ENCODE measurements at places on chromosomes 2 and 18.

GRCh38 chr2:10144771-10145518 is 22.4 kb downstream of the RRM2 start:
- DNase-seq, result no peak

DNA sequence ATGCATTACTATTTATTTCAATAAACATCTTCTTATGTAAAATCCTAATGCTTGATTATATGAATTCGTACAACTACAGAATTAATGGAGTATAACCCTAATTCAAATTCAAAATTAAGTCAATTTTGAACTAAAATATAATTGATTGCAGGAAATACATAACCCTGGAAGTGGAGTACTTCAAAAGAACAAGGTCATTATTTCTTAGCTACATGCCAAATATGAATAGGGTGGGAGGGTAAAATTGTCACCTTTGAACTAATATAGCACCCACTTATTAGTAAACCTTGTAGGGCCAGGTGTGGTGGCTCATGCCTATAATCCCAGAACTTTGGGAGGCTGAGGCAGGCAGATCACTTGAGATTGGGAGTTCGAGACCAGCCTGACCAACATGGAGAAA is 895.4 kb upstream of the ACVR2A start:
- DNase-seq, result no peak

GRCh38 chr2:15120631-15121030 is 440.5 kb downstream of the NBAS start:
- DNase-seq, result no peak

DNA sequence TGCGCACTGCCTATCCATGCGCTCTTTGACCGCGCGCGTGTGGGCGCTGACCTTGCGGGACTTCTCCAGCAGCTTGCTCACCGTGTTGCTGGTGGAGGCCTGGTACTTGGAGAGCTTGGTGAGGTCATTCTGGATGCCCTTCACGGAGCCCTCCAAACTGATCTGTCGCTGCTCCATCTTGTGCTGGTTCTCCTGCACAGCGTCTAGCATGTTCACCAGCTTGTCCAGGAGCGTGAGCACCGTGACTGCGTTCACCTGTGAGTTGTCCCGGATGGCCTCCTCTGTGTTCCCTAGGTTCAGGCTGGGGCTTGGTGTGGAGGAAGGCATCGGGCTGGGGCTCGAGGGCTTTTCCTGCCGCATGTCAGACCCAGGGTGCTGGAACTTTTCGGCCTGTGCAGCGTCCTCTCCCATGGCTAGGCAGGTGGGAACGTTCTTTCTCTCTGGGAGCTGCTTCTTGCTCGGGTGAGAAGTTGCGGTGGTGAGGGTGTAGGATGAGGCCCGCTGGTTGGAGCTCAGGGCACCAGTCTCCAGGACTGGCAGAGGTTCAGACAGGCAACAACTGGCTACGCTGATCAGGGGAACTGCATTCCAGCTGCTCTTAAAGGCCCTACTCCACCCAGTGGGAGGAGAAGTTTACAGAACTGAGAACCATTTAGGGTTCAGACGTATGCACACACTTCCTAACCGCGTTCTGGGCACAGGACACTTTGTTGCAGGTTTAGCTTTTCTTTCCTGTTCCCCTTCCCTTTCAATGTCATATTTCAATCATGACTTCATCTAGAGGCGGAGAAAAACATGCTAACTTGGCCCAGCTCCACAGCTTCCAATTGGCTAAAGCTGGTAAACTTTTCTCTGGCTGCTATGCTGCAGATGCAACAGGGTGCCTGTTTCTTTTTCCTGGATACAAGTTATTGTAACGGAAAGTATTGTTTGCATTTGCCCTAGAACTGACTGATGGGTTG is at the start of gene CAVIN2:
CAVIN2 (minus strand) TSS at position 574 of the 962 bp plus-strand sequence; CDS start at position 411, 163 bp downstream.
- no peak for DNase-seq

DNA sequence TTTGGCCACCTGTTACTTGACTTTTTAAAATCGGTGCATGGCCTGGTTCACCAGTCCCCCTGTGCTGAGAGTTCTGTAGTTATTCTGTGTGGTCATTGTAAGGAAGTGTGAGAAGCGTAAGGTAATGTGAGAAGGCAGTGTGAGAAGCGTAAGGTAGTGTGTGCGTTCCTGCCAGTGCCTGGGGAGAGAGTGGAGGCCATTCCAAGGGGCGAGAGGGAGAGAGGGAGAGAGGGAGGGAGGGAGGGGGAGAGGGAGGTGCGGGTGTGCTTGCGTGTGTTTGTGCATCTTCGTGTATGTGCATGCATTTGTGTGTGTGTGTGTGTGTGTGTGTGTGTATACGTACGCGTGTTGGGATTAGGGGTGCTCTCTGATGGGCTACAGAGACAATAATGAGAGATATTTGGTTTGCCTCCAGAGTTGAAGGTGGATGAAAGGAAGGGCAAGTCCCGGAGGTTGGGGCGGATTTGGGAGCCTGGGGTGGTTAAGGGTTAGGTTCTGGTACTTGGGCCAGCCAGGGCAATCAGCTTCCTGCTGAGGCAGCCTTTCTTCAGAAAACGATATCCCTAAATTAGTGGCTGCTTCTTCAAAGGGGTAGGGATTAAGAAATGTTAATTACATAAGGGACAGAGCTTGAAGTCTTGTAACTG is 53.7 kb downstream of the SGPP2 start:
- DNase-seq, result no peak

- no peak for DNase-seq
Observed at GRCh38 chr2:223316342-223316741, 264.4 kb downstream of the KCNE4 start.

- DNase-seq, result peak; percentile 14
Observed at GRCh38 chr2:168165397-168165796, 82.0 kb downstream of the STK39 start.
